Putamen (tissue), 1 donor: ENCODE measurements at places on chromosomes 7 and 10.

- DNase-seq: no peak
Observed at GRCh38 chr7:72413886-72414285, 1.7 kb upstream of the CALN1 start.

GRCh38 chr7:749140-749551, 22.1 kb upstream of the PRKAR1B start:
- DNase-seq: no peak

GRCh38 chr10:114087255-114087654, 43.6 kb downstream of the ADRB1 start:
- no peak for DNase-seq

- DNase-seq: no peak
Observed at GRCh38 chr10:99595236-99595635, 25.0 kb downstream of the SLC25A28 start.

- no peak for DNase-seq
Observed at GRCh38 chr10:30993155-30993554, 38.5 kb downstream of the ZNF438 start.

GRCh38 chr7:24601600-24601999, 28.3 kb downstream of the PALS2 start:
- DNase-seq: no peak

GRCh38 chr7:18555968-18556367, 60.4 kb downstream of the HDAC9 start:
- no peak for DNase-seq

- DNase-seq: no peak
Observed at GRCh38 chr7:6423942-6424701, 23.6 kb downstream of the DAGLB start.

- no peak for DNase-seq
Observed at GRCh38 chr10:106708506-106708905, 456.0 kb downstream of the SORCS1 start.

- DNase-seq: no peak
Observed at GRCh38 chr7:8152489-8153192, 109.3 kb downstream of the ICA1 start.

GRCh38 chr10:78768876-78769275, 299.9 kb upstream of the ZMIZ1 start:
- DNase-seq: no peak

GRCh38 chr10:79128923-79129305, 60.1 kb downstream of the ZMIZ1 start:
- no peak for DNase-seq

DNA sequence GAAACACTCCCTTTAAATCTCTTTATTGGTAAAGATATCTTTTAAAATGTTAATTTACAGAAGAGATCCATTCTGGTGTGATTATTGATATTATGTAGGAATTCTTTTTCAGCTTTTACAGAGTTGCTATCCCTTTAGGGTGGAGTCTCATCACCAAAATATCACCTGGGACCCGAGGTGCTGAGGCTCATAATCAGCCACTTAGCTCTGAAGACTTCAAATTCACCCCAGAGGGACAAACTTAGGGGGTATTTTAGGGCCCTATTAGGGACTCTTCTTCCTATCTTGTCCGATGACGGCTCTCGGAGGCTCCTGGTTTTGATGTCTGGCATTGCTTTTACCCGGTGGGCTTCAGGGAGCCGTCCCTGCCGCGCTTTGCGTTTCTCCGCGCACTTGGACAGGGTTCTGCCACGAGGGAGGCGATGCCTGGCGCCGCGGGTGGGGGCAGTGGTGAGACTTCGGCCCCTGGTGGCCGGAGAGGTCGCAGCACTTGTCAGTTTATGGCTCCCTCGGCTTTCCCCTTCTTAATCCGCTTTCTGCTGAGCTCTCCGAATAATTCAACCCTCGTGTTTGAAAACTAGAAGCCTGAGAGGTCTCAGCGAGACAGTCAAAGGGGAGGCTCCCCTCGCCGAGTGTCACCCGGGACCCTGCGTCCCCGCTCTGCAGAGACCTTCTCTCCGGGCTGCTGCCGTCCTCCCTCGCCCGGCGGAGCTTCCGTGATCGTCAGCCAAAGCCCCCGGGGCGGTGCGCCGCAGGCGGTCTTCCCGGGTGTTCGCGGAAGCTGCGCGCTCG, 27.8 kb downstream of the RBM20 start:
- peak; percentile 47 for DNase-seq

- DNase-seq: no peak
Observed at GRCh38 chr10:36157486-36157885, 515.4 kb upstream of the FZD8 start.

- peak; percentile 65 for DNase-seq
Observed at GRCh38 chr7:69728304-69728703, 130.0 kb downstream of the AUTS2 start.

DNA sequence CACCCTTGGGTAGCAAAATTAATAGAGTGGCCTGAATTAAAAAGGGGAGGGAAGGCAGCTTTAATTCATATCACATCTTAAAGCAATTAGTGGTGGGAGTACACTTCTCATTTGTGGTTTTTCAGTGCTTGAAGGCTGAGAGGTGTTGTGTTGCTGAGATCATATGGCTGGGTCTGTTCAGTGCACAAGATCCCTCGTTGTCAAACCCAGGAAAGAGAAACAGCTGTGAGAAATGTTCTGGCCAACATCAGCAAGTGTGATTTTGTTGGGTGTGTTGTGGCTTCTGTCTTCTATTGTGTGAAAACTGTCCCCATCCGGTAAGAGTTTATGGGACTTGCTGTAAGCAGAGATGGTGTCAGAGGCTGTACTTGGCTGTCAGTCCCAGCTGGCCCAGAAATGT, 197.9 kb upstream of the BMPER start:
- no peak for DNase-seq

GRCh38 chr10:11908536-11908935, 85.4 kb downstream of the PROSER2 start:
- DNase-seq: no peak
